GM23338 (cell line): ENCODE measurements at places on chromosomes 4 and X. TPM values are rescaled to one million over a fixed set of nuclear protein-coding genes. Genes with fewer than 3 reads are reported as not detected.

Gene PABPC5
- 3.0 and 3.1 TPM in 2 replicates for total RNA-seq

Gene IRF2
- total RNA-seq = 14.1 and 14.7 TPM in 2 replicates

GRCh38 chr4:55902677-55903076 lies 46.1 kb upstream of the CEP135 start:
- no peak for DNase-seq

DNA sequence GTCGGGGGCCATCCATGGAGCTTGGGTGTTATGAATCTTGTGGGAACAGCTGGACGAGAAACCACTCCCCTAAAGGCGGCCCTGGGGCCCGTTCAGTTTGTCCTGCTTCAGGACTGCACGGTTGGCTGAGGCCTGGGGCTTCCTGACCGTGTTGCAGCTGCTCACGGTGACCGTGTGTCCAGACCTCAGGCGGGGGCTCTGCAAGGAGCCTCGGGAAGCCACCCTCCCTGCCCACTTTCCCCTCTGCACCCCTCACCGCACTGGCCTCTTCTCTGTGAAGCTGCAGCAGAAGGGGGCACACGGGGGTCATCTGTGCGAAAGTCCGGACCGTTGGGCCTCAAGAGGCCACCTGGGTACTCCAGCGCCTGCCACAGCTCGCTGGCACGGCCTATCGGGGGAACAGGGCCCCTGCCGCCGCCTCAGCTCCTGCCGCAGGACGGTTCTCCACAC lies 29.4 kb downstream of the UVSSA start:
- no peak for DNase-seq

GRCh38 chrX:36856849-36857248 lies 151.3 kb upstream of the FAM47C start:
- DNase-seq = peak; percentile 4

DNA sequence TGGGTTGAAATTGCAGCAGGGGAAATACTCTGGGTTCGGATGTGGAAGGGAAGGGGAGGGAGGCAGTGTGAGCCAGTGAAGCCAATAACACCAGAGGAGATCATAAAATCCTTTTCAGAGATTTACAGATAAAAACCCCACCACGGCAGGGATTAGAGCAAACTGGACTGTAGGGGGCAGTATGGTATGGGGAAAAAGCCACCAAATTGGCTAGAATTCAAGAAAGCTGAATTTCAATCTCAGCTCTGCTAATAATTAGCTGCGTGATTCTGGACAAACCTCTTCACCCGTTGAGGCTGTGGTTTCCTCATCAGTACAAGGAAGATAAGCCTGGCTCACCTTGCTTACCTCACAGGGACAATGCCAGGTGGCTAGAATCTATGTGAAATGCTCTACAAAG lies 108.1 kb downstream of the ATG4A start:
- peak; percentile 58 for DNase-seq

Gene GPRASP2
- total RNA-seq = 18.0 and 22.4 TPM in 2 replicates

DNA sequence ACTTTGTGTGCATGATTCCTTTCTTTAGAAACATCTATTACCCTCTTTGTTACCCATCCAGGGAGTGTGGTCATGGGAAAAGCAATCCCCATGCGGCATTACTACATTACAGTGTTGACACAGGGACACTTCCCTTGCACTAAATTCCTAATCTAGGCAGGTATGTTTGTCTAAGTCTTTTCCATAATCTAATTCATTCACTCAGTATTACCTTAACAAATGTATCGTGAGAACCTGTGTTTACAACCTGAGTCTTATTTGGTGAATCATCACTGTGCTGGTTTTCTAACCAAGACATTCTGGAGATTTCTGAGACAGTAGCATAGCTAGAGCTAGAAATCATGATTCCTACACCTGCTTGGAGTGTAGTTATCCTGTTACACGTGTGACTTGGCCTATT lies 326.8 kb downstream of the BMPR1B start:
- DNase-seq = no peak

Gene BEX5
- 12.0 and 22.4 TPM in 2 replicates for total RNA-seq
